Osteocyte (in vitro differentiated cells): ENCODE measurements at places on chromosomes 11 and 22. TPM values are rescaled to one million over a fixed set of nuclear protein-coding genes. Genes with fewer than 3 reads are reported as not detected.

GRCh38 chr11:102911758-102912481, 37.1 kb upstream of the MMP12 start:
- no peak overlapping the region for H3K27ac ChIP-seq
- H3K27me3 ChIP-seq: peaks cover 6% of the 10 kb centered on the region
- no peak overlapping the region for H3K4me3 ChIP-seq
- DNase-seq: peak; percentile 8
- H3K4me1 ChIP-seq: no peaks in the 10 kb centered on the region

DNA sequence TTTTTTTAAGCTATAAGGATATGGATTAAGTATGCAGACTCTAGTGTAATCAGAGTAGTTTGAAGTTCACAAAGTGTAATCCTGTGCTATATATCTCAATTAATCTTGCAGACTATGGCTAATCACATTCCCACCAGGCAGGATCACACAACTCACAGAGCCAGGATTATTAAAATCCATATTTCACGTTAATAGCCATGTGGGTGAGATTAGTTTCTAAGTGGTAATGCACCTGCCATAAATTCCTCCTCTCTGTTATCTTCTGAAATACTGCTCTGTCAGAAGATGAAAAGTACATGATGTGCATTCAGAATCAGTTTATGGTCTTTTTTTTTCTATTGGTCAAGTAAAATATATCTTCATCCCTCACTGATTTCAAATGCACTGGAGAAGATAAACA, 686.1 kb downstream of the CNTN5 start:
- H3K4me1 ChIP-seq: no peaks in the 10 kb centered on the region
- no peak overlapping the region for H3K27ac ChIP-seq

KCNC1 gene
- total RNA-seq: not detected in 2 replicates

DNA sequence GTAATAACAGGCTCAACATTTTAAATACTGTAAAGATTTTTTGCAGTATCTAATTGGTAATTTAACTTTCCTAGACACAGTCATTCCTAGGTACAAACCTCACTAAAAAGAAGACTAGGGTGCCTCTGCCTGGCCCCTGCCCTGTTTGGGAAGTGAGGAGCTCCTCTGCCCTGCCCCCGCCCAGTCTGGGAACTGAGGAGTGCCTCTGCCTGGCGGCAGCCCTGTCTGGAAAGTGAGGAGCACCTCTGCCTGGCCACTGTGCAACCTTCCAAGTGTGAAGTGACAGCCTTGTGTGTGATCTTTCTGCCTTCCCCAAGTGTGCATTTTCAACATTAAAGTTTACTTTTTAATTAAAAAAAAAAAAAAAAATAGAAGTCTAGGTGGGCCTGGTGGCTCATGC, 4.2 kb downstream of the CHORDC1 start:
- H3K36me3 ChIP-seq: peaks cover 4% of the 10 kb centered on the region
- peaks cover 47% of the 10 kb centered on the region for H3K4me1 ChIP-seq
- no peak for DNase-seq
- H3K4me3 ChIP-seq: no peak overlapping the region

- DNase-seq: no peak
- no peaks in the 10 kb centered on the region for H3K4me1 ChIP-seq
- no peak overlapping the region for H3K4me3 ChIP-seq
- no peaks in the 10 kb centered on the region for H3K27me3 ChIP-seq
- no peak overlapping the region for H3K27ac ChIP-seq
- H3K36me3 ChIP-seq: no peaks in the 10 kb centered on the region
Observed at GRCh38 chr22:16989915-16990314, 18.1 kb downstream of the GAB4 start.

GRCh38 chr11:64249038-64249437, 2.3 kb upstream of the PLCB3 start:
- H3K27ac ChIP-seq: no peak overlapping the region
- DNase-seq: no peak
- peaks cover 33% of the 10 kb centered on the region for H3K4me1 ChIP-seq
- H3K36me3 ChIP-seq: peaks cover 3% of the 10 kb centered on the region
- no peak overlapping the region for H3K4me3 ChIP-seq

FLRT1 gene
- 0.54 and 0.65 TPM in 2 replicates for total RNA-seq

DNA sequence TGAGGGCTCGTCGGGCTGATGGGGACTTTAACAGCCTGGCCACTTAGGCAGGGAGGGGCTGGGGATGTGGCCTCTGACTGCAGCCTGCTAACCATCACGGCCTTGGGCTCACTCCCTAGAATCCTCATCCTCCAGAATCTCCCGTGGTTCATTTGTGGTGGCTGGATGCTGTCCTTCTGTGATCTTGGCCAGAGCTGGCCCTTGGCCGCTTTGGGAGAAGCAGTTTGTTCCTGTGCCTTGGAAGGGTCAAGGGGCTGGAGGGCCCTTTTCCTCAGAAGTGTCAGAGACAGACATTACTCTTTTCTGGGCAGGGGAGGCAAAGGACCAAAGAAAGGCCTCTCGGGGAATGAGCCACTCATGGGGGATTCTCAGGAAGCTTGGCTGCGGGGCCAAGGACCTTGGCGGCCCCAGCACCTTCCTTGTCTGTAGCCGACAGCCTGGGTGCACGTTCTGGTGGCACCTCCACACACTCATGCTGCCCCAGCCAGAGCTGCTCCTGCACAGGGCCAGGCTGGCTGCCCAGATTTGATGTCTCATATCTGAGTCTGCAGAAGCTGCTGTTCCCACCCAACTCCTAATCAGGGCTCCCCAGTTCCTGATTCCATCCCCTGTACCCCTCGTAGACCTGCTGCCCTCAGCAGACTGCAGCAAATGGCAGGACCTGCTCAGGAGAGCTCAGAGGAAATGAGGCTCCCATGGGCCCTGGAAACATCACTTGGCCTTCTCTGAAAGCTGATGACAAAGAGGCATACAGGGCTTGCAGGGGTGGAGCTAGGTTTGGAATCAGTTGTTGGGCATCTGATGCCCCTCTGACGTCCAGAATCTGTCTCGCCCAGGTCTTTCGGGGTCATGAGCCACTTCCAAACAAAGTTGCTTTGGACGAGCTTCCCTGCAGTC, 107.7 kb downstream of the CTTN start:
- H3K27ac ChIP-seq: no peak overlapping the region
- DNase-seq: no peak
- H3K36me3 ChIP-seq: no peaks in the 10 kb centered on the region
- H3K27me3 ChIP-seq: no peaks in the 10 kb centered on the region
